ENCODE measurements at places on chromosomes 13 and 19.

DNA sequence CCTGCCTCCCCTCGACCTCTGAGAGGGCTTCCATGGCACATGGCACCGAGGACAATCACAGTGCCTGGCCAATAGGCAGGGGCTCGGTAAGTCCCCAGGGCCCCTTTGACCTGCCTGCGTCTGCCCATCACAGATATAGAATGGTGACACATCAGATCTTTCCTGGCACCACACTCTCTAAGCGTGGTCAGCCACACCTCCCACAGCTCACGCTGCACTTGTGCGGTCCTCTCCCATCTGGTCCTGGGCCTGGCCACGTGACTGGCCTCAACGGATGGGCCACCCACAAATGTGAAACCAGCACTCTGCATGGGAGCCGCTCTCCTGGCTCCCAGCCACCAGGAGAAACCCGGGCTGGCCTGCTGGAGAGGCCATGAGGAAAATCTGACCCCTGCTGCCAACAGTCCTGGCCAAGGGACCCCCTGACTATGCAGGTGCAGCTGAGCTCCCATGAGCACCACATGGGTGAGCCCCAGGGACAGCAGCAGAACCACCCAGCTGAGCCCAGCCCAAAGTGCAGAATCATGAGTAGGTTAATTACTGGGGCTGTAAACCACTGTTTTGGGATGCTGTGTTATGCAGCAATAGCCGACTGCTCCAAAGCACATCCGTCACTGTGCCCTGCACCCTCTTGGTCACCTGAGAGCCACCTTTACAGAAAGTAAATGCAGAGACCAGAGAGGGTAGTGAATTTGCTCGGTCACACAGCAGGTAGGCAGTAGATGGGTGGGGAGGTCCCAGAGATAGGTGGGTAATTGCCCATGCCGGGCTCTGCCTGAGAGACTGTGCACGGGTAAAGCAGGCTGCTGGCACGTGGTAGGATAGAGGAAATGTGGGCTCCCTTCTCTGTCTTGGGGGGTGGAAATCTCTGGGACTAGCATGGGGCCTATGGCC, 9.7 kb upstream of the MEF2B start:
- peak; percentile 34 for DNase-seq

GRCh38 chr13:72586518-72586917, 140.9 kb downstream of the MZT1 start:
- DNase-seq: no peak

DNA sequence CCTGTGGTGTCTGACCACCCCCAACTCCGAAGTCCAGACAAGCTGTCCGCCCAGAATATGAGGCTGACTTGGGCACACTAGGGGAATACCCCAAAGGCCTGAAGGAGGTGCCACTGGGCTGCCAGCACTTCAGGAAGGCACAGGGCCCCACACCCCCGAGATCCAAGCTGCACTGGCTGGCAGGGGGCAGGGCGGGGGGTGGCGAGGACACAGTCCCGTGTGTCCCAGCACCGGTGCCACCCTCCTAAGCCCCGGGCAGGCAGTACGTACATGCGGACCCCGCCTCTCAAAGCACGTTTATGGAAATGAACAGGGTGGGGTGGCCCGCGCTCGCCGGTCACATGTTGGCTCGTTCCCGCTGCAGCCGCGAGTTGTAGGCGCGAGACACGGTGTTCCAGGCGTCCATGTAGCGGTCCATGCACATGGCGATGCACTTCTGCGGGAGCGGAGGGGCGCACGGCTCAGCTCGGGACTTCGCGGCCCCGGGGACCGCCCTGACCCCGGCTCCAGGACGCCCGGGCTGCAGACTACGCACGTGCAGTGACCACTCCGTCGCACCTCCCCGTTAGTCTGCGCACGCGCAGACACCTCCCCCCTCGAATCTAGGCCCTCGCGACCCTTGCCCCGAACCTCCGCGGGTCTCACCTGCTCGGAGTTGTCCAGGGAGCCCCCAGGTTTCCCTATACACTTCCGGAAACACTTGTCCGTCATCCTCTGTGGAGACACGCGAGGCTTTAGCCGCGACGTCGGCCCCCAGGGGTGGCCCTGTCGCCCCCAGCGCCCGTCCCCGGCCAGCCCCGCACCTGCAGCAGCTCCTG, 566 bp downstream of the TIMM13 start:
- DNase-seq: peak; percentile 59

GRCh38 chr19:18389726-18390064, 3.7 kb downstream of the GDF15 start:
- no peak for DNase-seq

DNA sequence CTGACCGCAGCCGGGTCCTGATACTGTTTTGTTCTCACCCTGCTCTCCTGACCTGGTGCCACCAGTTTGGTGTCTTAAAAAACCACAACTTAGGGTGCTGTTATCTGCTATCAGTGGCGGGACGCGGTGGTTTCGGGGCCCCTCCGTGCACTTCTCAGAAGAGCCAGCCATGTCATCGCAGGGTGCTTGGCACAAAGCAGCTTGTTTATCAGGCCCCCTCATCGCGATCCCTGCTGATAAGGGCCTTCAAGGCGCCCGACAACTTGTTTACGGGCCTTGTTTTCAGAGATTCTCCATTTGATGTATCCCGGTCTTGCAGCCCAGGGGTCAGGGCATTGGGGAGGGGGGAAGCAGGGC, 58.1 kb upstream of the KLF2 start:
- DNase-seq: no peak

- DNase-seq: no peak
Observed at GRCh38 chr19:33486407-33486806, 35.2 kb downstream of the PEPD start.

GRCh38 chr19:18122424-18122823, 24.8 kb downstream of the MAST3 start:
- no peak for DNase-seq

- DNase-seq: no peak
Observed at GRCh38 chr19:29139227-29139626, 73.7 kb downstream of the UQCRFS1 start.

DNA sequence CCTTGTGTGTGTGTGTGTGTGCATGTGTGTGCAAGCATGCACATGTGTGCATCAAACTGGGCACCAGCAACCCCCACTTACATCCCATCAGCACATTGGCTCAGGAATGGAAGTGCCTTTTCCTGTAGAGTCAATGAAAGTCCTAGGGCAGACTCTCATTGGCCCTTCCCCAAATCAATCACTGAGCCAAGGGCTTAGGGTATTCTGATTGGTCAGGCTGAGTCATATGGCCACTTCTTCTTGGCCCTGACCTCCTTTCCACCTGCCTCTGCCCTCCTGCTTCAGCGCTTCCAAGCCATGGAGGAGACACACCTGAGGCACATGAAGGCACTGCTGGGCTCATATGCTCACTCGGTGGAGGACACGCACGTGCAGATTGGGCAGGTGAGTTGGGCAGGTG, 20.9 kb downstream of the FCHO1 start:
- peak; percentile 54 for DNase-seq

DNA sequence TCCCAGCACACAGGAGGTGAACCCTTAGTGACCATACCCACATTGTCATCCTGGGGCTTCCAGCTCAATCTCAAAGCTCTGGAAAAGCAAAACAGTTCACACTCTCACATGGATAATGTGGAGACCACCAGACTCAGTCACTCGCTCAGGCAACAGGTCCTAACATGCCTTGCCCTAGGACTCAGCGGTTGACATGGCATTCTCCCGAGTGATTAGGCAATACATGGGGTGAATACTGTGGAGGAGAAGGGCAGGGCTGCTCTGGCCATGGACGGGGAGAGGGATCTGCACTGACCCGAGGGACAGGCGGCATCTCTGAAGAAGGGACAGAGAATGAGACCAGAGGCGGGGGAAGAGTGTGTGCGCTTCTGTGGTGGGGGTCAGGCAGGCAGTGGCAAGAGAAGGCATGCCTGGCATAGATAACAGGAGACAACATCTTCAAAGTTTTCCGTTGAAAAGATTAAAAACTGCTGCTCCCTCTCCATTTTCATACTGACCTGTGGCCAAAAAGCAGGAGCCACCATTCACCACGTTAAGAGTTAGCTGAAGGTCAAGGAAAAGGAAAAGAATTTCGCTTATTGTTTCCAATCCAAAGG, 44.5 kb upstream of the EPHX3 start:
- DNase-seq: no peak

DNA sequence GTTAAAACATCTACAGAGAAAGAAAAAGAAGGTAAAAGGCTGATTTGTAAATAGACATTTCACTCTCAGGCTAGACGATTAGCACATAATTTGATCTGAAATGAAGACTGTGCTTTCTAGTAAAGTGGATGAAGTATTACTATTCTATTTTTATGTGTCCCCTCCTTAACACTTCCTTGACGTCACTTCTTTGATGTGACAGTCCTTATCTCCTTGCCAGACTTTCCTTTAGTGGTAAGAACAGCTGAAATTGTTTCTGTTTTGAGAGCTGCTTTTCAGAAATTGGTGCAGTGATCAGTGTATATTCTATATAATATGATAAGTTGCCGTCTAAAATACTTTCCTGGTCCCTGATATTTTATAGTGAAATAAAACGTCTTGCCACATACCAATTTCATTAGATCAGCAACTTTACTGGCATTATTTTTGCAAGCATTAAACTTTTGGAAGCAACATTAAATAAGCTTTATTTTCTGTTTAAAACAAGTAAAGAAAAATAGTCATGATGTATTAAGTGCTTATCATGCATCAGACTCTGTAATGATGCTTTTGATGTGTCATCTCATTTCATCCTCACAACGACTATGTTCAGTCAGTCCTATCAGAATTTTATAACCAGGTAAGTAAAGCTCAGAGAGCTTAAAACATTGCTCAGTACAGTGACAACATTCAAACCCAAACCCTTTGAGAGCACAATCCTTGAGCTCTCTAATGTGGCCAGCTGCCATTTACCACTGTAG, 210.3 kb upstream of the PCDH9 start:
- DNase-seq: no peak

DNA sequence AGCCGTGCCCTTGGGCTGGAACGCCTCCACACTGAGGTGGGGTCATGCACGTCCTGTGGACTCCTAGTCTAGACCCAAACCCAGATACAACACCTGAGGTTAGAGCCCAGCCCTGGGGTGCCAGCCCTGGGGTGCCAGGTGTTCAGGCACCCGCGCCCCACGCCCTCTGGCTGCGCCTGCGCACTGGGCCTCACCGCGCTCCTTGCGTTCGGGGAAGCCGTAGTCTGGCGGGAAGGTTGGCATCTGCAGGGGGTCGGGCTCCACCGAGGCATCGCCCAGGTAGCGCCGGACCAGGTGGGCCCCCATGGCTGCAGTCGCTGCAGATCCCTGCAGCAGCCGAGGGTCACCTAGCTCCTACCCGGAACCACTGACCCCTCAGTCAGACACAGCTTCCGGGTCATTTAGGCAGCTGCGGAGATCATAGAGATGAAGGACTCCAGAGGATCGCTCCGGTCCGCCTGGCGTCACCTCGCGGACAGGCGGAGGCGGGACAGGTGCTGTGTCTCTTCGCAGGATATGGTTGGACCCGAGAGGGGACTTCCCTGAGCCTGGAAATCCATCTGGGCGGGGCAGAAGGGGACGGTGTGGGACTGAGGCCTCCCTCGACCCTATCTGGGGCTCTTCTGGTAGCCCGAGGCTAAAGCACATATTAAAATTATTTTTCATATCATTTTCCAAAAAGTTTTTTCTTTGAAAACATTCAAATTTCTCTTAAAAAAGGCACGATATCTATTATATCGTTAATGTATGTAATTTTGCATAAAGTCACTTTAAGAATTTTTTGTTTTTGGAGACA, at the start of gene NDUFB7:
Gene NDUFB7, minus strand, starts transcription at position 372 of the 796 bp plus-strand sequence. Its CDS starts 66 bp downstream, at position 306.
- DNase-seq: peak; percentile 97

DNA sequence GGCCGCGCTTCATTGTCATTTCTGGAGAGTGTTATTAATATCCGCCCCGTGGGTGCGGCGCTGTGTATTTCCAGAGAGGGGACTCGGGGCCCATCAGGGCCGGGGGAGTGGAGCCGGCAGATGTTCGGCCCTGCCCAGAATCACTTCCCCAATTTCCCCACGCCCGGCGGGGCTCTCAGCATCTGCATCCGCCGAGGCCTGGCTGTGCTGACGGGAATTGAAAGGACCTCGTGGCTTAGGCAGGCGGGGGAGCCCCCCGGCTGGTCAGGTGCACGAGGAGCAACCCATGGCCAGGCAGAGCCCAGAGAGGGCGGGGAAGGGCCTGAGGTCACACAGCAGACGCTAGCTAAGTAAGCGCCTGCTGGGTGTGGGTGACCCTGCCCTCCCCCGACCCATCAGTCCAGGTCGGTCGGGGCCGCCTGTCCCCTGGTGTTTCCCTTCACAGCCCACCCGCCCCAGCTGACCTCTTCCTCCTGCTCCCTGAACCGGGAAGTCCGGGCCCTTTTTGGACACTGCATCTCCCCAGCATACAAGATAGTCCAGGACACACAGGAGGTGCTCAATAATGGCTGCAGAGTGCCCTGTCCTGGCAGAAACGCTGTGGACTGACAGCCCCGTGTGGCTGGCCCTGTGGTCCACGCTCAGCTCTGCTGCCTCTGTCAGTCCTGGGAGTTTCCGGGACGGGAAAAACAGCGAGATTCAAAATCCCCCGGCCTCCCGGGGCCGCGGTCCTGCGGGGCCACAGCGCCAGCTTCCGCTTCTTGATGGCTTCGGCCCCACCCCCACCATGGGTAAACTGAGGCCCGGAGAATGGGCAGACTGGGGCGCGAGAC, 22.1 kb downstream of the ARID3A start:
- DNase-seq: no peak

DNA sequence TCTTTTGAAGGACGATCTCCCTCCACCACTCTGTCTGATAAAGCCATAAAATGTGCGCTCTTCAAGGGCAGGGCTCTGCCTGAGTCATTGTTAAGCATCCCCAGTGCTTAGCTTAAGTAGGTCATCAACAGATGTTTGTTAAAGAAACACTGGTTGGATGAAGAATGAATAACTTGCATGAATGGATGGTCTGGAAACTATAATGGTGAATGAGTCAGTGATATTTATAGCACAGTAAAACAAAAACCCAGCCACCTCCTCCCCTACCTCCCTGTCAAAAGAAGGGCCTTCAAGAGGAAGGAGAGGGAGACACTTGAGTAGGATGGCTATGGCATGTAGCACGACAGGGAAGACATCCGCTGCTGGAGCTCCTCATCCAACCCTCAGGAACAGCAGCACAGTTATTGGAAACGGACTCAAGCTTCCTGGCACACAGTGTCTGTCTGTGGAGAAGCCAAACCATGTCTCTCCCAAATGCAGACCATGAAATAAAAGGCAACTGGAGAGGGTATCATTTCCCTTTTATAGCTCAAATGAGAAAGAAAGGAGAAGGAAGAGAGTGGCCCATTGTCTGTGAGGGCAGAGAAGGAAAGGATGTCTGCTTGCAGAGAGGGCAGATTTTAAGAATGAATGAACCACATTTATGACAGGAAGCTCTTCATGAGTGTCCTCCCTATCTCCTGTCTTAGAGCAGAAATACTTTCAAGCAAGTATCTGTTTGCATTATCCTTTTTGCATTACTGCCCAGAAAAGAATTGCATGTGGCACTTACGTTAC, 183.5 kb upstream of the UBL3 start:
- peak; percentile 47 for DNase-seq

- no peak for DNase-seq
Observed at GRCh38 chr13:91904005-91904404, 505.6 kb downstream of the GPC5 start.
